ENCODE measurements at places on chromosomes 2 and 18.

GRCh38 chr2:58862244-58862643, 621.1 kb upstream of the FANCL start:
- no peaks in the 10 kb centered on the region for H3K36me3 ChIP-seq
- no peaks in the 10 kb centered on the region for H3K4me1 ChIP-seq

DNA sequence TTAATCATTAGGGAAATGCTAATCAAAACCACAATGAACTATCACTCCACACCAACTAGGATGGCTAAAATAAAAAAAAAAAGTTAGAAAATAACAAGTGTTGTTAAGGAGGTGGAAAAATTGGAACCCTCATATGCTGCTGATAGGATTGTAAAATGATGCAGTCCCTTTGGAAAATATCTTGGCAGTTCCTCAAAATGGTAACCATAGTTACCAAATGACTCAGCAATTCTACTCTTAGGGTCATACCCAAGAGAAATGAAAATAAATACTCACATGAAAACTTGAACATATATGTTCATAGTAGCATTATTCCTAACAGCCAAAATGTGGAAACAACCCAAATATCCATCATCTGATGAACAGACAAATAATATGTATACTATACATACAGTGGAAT, 15.7 kb upstream of the ACVR2A start:
- H3K27ac ChIP-seq, result no peak overlapping the region
- no peak for DNase-seq
- no peak overlapping the region for H3K4me3 ChIP-seq
- H3K4me1 ChIP-seq, result no peaks in the 10 kb centered on the region
- H3K36me3 ChIP-seq, result no peaks in the 10 kb centered on the region

GRCh38 chr2:4597400-4597799, 894.0 kb downstream of the DCDC2C start:
- H3K4me3 ChIP-seq, result no peak overlapping the region
- H3K36me3 ChIP-seq, result peaks cover 3% of the 10 kb centered on the region
- no peaks in the 10 kb centered on the region for H3K4me1 ChIP-seq
- H3K27me3 ChIP-seq, result peaks cover 2% of the 10 kb centered on the region
- no peak for DNase-seq
- no peak overlapping the region for H3K27ac ChIP-seq

DNA sequence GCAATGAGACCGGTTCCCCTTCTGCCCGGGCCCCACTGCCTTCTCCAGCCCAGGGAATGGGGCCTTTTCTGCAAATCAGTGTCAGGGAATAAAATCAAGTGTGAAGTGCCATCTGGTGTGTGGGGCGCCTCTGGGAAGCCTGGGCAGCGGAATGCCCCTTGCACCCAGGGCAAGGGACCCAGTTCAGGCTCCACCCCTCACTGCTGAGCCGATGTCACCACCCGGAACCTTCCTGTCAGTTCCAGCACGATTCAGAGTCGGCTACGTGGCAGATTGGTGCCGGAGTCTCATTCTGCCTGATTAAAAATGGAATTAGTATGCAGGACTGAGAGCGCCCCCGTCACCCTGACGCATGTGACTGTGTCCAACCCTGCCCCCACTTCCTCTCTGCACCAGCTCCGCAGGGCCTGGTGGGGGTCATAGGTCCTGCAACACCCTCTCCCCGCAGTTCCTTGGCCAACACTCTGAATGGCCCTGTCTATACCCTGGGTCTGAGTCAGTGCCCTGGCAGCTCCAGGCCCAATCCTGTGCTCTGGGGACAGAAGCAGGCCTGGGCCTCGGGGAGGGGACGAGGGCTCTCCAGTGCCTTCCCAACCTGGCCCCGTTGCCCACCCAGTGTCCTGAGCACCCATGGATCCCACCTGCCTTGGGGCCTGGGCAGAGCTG, 8.2 kb upstream of the ALPI start:
- no peak overlapping the region for H3K27ac ChIP-seq
- H3K36me3 ChIP-seq, result no peaks in the 10 kb centered on the region
- no peak overlapping the region for H3K4me3 ChIP-seq
- no peaks in the 10 kb centered on the region for H3K4me1 ChIP-seq

DNA sequence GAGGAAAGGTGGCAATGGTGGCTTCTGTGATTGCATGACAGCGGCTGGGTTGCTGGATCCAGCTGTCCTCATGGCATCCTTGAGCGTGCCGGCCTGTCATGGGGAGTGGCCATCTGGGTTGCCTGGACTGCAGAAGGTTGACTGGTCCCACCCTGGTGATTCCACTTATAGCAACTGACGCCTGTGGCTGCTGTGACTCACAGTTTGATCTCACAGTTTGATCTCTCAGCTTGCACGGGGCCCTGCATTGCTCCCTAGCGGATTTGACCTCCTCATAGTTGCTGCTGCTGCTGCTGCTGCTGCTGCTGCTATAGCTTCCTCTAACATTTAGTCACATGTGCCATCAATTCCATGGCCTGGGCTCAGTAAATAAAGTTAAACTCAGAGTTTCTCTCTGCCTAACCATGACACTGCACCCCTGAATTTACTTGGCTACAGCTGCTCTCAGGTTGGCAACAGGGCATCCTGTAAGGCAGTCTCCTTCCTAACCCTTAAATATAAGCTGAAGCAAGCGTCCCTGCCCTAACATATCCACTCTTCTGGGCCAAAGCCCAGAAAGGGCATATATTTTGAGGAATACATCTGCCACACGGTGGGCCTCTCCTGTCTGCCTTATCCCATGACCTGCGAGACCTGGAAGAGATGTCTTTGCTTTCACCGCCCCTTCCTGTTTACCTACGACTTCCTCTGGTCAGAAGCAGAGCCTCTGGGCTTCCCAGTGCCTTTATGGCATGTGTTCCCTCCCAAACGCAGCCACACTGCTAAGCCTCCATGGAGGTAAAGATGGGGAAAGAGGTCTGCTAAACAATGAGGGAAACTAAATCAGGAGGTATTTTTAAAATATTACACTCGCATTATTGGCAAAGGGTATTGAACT, 37.8 kb upstream of the CCDC150 start:
- H3K4me3 ChIP-seq, result no peak overlapping the region
- H3K27me3 ChIP-seq, result no peaks in the 10 kb centered on the region
- H3K4me1 ChIP-seq, result no peaks in the 10 kb centered on the region
- DNase-seq, result no peak
- H3K36me3 ChIP-seq, result no peaks in the 10 kb centered on the region

GRCh38 chr2:37561615-37562569, 109.5 kb downstream of the CDC42EP3 start:
- peaks cover 15% of the 10 kb centered on the region for H3K4me1 ChIP-seq
- H3K4me3 ChIP-seq, result no peak overlapping the region
- DNase-seq, result no peak
- no peak overlapping the region for H3K27ac ChIP-seq

- no peak for DNase-seq
- H3K4me1 ChIP-seq, result no peaks in the 10 kb centered on the region
- no peaks in the 10 kb centered on the region for H3K36me3 ChIP-seq
- no peak overlapping the region for H3K4me3 ChIP-seq
Observed at GRCh38 chr2:44273076-44273475, 2.2 kb upstream of the SLC3A1 start.

DNA sequence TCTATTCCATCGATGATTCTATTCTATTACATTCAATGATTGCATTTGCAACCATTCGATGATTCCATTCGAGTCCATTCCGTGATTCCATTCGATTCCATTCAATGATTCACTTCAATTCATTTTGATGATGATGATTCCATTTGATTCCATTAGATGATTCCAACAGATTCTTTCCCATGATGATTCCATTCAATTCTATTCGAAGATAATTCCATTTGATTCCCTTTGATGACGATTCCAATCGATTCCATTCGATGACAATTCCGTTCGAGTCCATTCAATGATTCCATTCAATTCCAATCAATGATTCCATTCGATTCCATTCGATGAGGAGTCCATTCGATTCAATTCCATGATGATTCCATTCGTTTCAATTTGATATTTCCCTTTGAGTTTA, 1088.8 kb downstream of the RPIA start:
- H3K27me3 ChIP-seq, result peaks cover 3% of the 10 kb centered on the region
- H3K4me3 ChIP-seq, result no peak overlapping the region
- H3K4me1 ChIP-seq, result no peaks in the 10 kb centered on the region
- no peak overlapping the region for H3K27ac ChIP-seq
- H3K36me3 ChIP-seq, result peaks cover 41% of the 10 kb centered on the region
